NCI-H2081 (cell line): ENCODE measurements at places on chromosomes 2 and 18.

GRCh38 chr2:217261452-217261851 lies 401.6 kb upstream of the TNP1 start:
- no peak for DNase-seq

GRCh38 chr18:51692612-51693011 lies 495.1 kb upstream of the MEX3C start:
- no peak for DNase-seq

- no peak for DNase-seq
Observed at GRCh38 chr2:134866498-134867099, 28.2 kb downstream of the ACMSD start.

GRCh38 chr2:28615706-28616105 lies 119.8 kb downstream of the PLB1 start:
- no peak for DNase-seq

DNA sequence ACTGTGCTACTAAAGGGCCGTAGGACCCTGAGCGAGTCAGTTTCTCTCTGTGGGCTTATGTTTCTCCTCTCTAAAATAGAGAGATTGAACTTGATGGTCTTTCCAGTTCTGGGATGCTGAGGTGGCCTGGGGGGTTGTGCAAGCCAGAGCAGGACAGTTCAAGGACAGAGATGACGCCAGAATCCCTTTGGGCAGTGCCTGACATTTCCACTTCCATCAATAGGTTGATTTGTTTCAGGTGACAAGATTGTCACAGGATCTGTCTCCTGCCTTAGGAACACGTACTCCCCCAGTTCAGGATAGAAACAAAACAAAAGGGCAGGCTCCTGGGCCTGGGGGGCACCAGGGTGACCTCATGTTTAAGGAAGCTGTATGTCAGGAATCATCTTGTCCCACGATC lies 82.0 kb downstream of the XDH start:
- no peak for DNase-seq

- no peak for DNase-seq
Observed at GRCh38 chr2:9196637-9197036, 10.0 kb upstream of the ASAP2 start.

DNA sequence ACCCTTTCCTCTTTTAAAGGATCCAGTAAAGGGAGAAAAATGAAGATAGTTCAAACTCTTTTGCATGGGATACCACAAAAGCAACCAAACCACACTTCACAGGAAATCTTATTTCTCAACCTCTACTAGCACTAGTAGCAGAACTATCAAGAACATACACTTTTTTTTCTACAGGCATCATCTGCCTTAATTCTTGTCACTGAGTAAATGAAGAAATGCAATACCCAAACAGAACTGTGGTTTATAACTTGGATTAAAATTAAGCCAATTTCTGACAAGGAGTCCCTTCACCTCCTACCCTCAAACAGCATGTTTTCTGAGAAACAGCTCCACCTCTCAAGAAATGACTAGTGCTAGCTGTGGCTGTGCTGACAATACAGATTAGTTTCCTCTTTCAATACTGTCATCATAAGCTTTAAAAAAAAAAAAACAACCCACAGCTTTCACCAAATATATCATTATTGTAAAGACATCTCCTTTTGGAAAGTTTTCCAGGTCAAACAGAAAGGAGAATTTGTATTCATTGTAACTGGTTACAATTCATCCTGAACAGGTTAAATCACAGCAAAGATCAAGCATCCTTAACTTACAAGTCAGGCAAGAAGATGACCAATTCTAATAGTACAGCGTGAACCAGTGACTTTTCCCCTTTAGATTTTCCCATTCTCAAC lies 44.4 kb downstream of the PTPN2 start:
- no peak for DNase-seq

GRCh38 chr2:14313341-14313740 lies 319.2 kb upstream of the LRATD1 start:
- DNase-seq, result no peak

GRCh38 chr2:146879882-146880281 lies 964.9 kb upstream of the ACVR2A start:
- no peak for DNase-seq

- DNase-seq, result no peak
Observed at GRCh38 chr2:143717053-143717452, 587.8 kb downstream of the ARHGAP15 start.

DNA sequence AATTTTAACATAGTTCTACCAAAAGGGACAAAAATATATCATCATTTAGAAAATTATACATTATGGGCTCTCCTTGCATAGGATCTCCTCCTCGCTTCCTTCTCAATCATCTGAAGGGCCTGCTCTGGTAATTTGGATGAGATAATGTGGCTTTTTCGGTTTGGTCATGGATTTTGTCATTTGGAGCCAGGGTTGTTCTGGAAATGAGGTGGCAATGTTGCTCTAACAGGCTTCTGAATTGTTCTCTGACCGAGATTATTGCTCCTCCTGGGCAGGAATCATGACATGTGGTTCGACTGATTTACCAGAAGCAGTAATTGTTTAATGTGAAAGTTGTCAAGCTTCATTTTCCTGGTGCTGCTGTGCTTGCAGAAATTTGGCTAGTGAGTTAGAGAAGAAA lies 194.7 kb upstream of the ERBB4 start:
- DNase-seq, result no peak

GRCh38 chr18:45621061-45621511 lies 5.8 kb downstream of the SLC14A2 start:
- peak; percentile 48 for DNase-seq

GRCh38 chr2:221477714-221478484 lies 94.2 kb downstream of the EPHA4 start:
- no peak for DNase-seq

- no peak for DNase-seq
Observed at GRCh38 chr2:58051445-58051844, 4.8 kb downstream of the VRK2 start.
